ENCODE measurements at places on chromosomes 1 and 21.

GRCh38 chr21:44273046-44273445 is 11.3 kb upstream of the DNMT3L start:
- no peak for DNase-seq

- no peak for DNase-seq
These were observed at the start of gene RNF220 for GRCh38 chr1:44405031-44405797. Gene RNF220 (plus strand): TSS chr1:44405255.

- DNase-seq: peak; percentile 56
These were observed 48.0 kb downstream of the SMYD2 start for GRCh38 chr1:214328770-214329469.

- no peak for DNase-seq
These were observed 182.6 kb downstream of the TGFB2 start for GRCh38 chr1:218527737-218528136.

DNA sequence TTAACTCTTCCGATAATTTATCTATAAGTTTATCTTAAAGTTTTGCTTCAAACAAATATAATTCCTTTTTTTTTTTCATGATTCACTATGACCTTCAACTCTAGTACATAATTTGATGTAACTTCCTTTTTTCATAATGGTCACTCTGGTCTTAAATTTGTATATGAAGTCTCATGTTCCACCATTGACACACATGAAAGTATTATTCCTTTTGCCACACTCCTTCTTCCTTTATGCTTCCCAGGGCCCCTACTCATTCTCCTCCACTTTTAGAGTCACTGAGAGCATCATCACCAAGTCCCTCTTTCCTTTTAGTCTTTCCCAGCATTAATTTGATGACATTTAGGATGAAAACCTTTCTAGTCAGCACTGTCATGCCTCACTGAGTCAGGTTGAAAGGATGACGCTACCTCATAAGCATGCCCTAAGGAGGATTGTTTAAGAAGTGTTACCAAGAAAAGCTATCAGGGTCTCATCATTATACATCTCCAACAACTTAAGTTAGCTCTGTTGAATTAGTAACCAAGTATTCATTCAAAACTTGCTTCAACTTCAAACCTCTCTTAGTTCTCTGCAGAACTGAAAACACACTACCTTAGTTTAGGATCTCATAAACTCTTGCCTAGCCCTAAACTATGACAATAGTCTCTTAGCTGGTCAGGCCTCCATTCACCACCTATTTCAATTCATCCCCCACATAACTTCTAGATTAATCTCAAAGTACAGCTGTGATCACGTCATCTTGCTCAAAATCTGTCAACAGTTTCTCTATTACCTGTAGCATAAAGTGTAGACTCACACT is 14.5 kb downstream of the AUNIP start:
- DNase-seq: no peak

DNA sequence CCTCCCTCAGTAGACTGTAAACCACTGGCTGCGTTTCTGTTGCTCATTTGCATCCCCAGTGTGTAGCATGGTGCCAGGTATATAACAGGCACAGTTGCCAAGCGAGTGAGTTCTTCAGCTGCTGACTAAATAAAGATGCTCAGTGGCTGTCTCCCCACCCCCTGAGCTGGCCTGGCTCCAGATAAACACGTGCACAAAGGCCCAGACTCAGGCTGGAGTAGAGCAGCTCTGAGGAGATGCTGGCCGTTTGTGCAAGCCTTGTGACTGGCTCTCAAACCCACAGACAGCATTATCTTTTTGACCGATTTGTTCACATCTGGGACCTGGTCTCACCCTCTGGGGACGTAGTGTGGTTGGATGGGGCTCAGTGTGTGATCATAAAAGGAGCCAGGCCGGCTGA is 7.1 kb downstream of the CHRNB2 start:
- no peak for DNase-seq
